Astrocyte (in vitro differentiated cells and primary cell): ENCODE measurements at places on chromosomes 2 and 18. TPM values are rescaled to one million over a fixed set of nuclear protein-coding genes. Genes with fewer than 3 reads are reported as not detected.

DNA sequence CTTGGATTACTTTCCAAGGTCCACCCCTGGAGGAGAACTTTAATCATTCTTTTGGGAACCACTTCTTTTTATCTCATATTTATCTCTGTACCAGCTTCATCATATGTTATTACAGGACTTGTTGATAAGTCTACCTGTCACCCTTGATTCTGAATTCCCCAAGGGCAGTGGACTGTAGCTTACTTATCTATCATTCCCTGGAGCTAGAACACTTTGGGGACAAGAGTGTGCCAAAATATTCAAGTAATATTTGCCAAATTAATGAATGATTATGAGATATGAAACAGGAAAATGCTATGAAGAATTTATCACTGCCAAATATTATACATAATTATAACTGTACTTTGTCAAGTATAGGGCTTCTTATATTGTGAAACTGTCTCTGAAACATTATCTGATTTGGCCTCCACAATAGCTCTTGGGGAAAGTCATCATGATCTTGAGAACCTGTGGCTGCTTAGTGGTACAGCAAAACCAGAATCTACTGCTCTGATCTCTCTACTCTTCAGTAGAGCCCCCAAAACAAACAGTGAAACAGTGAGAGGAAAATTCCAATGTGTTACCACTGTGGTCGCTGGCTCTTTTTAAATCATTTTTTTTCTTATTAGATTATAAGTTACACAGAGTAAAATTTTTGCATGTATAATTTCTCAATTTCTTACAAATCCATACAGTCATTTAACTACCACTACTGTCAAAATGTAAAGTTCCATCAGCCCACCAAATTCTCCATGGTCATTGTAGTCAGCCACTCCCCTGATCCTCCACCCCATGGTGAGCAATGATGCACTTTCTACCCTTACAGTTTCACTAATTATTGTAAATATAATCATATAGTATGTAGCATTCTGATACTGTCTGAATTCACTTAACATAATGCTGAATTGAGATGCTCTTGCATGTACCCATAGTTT lies 197.5 kb downstream of the PIEZO2 start:
- no peaks in the 10 kb centered on the region for H3K4me1 ChIP-seq
- no peaks in the 10 kb centered on the region for H3K36me3 ChIP-seq
- no peak for DNase-seq
- no peak overlapping the region for H3K4me3 ChIP-seq

DNA sequence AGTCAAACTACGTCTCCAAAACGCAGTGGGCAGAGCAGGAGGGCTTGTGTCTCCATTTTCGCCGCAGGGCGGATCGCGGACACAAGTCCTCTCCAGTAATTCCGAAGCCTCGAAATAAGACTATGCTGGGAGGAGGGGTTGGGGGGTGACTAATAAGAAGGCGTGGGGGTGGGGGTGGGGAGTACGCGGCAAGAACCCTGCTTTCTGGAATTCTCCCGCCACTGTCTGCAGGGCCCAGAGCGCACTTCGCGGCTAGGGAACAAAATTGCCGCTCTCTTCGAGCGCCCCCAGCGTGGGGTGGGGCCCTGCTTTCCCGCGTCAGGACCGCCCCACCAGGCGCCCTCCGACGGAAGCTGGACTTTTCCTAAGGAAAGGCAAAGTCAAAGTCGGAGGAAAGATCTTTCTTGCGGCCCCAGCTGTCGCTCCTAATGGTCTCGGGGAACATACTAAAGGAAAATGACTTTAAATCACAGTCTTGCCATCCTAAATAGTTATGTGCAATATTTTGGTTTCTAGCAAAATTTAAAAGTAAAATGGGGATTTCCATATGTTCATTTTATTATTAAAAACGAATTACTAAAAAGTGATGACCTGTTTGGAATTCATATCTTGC lies 11.9 kb downstream of the NR4A2 start:
- DNase-seq: peak; percentile 36
- H3K36me3 ChIP-seq: no peaks in the 10 kb centered on the region
- H3K4me1 ChIP-seq: peaks cover 22% of the 10 kb centered on the region
- peaks cover 58% of the 10 kb centered on the region for H3K27me3 ChIP-seq
- peak overlapping the region; percentile 29 for H3K4me3 ChIP-seq

- no peaks in the 10 kb centered on the region for H3K27me3 ChIP-seq
- no peaks in the 10 kb centered on the region for H3K36me3 ChIP-seq
- H3K27ac ChIP-seq: no peak overlapping the region
- no peak for DNase-seq
Observed at GRCh38 chr2:108154366-108155061, 85.3 kb upstream of the SULT1C3 start.

The UBXN4 gene
- 78.3 and 79.4 TPM in 2 replicates for total RNA-seq

The KCNG2 gene
- 0.16 TPM in 1 of 2 replicates, not detected in the other for total RNA-seq

DNA sequence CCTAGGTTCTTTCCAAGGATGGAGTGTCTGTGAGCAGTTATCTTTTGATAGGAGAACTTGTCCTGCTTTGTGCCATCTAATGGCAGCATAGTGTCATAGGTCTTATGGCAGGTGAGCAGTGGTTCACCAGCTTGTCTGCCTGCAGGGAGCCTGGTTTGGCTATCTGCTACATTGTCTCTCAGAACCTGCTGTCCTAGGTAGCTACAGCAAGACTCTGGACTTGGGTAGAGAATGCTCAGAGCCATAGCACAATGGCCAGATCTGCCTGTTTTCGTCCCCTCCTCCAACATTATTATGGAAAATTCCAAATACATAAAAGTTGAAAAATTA lies 28.3 kb downstream of the AGFG1 start:
- DNase-seq: no peak
- no peak overlapping the region for H3K4me3 ChIP-seq
- peaks cover 3% of the 10 kb centered on the region for H3K36me3 ChIP-seq
- no peak overlapping the region for H3K27ac ChIP-seq
